Osteocyte (in vitro differentiated cells): ENCODE measurements at places on chromosomes 11 and 22. TPM values are rescaled to one million over a fixed set of nuclear protein-coding genes. Genes with fewer than 3 reads are reported as not detected.

Gene TPBGL
- total RNA-seq = 0.13 TPM in 1 of 2 replicates, not detected in the other

Gene ISX
- total RNA-seq = not detected in 2 replicates

GRCh38 chr11:58133309-58134076, 8.2 kb upstream of the OR9I1 start:
- H3K36me3 ChIP-seq = no peaks in the 10 kb centered on the region
- H3K4me1 ChIP-seq = no peaks in the 10 kb centered on the region
- H3K4me3 ChIP-seq = no peak overlapping the region
- no peaks in the 10 kb centered on the region for H3K27me3 ChIP-seq

DNA sequence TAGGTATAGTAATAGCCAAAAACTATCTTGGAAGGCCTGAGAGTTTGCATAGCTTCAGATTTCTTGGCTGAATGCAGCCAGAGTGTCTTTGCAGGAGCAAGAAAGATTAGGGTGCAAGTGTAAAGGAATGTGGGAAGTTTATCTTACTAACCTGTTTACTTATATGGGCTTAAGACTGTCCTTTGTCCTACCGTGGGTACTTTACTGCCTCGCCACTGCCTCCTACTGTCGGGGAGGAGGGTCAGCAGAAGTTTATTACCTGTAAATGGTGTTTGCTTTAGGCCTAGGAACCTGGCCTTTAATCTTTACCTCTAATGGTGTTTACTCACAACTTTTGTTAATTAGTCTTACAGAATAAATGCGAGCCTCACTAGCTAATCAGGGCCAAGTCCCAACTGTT, 633.8 kb downstream of the DLG2 start:
- no peak overlapping the region for H3K27ac ChIP-seq
- no peak for DNase-seq
- no peaks in the 10 kb centered on the region for H3K36me3 ChIP-seq
- H3K4me1 ChIP-seq = no peaks in the 10 kb centered on the region
- no peaks in the 10 kb centered on the region for H3K27me3 ChIP-seq

DNA sequence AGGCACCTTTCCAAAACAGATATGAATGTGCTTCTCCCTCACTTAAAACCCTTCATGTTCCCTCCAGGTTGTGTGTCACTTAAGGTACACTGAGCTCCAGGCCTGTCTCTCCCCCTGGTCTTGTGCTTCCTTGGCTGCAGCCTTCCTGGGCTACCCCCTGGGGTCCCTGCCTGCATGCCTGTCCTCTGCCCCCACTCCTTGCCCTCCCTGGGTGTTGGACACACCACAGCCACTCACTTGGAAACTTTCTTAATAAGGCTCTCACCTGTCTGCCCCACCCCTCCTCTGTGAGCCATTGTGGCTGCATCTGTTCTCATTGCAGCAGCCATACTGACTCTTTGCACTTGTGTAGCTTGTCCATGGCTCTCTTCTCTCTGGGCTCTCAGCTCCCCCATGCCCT, 60.6 kb downstream of the CABIN1 start:
- H3K4me1 ChIP-seq = no peaks in the 10 kb centered on the region
- H3K4me3 ChIP-seq = no peak overlapping the region
- no peak for DNase-seq
- no peaks in the 10 kb centered on the region for H3K27me3 ChIP-seq
- peaks cover 38% of the 10 kb centered on the region for H3K36me3 ChIP-seq

GRCh38 chr11:25436326-25436725, 895.6 kb upstream of the ANO3 start:
- H3K27me3 ChIP-seq = peaks cover 2% of the 10 kb centered on the region
- no peaks in the 10 kb centered on the region for H3K4me1 ChIP-seq
- H3K4me3 ChIP-seq = no peak overlapping the region
- no peaks in the 10 kb centered on the region for H3K36me3 ChIP-seq

DNA sequence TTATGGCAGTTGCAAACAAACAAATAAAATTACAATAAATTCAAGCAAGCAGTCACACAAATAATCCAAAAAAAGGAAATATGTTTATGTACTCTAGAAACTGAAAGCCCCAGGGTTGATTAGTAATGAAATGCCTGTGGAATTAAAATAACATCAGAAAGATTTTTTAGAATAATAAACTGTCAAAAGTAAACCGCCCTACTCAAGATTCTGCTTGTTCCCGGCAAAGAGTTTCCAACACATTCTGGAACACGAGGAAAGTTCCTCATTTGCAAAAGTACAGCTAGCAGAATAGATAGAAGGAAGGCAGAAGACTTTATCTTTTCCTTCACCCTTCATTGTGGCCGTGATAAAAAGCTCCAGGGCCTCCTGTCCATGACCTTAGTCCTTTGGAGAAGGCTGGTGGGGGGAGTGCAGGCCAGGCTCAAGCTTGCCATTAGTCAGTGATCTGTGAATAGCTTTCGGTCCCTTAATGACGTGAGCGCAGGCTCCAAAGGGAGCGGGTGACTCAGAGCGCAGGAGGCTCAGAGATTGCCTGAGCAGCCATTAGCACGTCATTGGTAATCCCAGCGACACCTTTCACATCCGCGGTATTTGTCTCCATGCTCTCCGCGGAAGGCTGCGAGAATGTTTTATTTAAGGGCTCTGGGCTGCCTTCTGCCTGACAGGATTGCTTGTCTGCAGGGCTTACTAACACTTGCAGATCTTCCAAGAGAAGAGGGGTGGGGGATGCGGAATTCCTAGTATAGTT, 458.3 kb downstream of the METTL15 start:
- peak; percentile 85 for DNase-seq
- H3K4me3 ChIP-seq = peak overlapping the region; percentile 61
- H3K4me1 ChIP-seq = peaks cover 25% of the 10 kb centered on the region
- H3K27ac ChIP-seq = peak overlapping the region; percentile 95
- H3K27me3 ChIP-seq = no peaks in the 10 kb centered on the region

Gene NECTIN1
- 7.2 and 9.5 TPM in 2 replicates for total RNA-seq

DNA sequence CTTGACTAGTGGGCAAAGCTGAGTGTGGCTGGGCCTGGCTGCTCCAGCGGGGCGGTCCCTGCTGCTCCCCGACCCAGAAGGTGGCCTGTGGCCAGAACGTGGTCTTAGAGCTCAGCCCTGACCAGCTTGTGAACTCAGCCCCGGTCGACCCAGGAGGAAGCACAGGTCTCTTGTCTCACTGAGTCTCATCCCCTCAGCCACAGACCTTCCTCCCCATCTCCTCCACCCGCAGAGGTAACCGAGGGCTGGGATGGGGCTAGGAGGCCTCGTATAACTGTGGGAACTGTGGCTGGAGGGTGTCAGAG, 546.2 kb upstream of the B3GAT1 start:
- peak; percentile 75 for DNase-seq
- no peak overlapping the region for H3K4me3 ChIP-seq
- peaks cover 5% of the 10 kb centered on the region for H3K4me1 ChIP-seq

DNA sequence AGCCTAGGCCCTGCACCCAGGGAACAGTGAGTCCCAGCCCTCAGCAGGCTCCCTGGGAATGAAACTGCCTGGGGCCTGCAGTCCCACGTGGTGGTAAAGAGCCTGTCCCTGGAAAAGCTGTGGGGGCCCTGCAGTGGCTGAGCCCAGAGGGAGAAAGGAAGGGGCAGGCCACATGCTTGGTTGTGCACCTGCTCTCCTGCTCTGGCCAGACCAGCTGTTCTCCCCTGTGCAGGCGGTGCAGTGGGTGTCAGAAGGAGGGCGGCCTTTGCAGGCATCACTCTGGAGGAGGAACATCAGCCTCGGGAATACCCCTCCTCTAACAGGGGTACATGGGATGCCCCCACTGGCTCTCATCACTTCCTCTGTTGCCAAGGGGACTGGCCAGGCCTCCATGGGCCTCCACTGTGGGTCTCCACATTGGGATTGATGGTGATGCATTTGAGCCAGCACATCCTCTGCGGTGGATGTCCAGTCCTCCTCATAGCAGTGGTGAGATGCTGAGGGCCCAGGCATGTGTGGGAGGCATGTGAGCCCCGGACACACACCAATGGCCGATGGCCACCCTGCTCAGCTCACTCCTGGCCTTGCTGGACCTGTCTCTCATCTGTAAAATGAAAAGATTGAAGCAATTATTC, 690.4 kb downstream of the BRD1 start:
- H3K36me3 ChIP-seq = no peaks in the 10 kb centered on the region
- peaks cover 4% of the 10 kb centered on the region for H3K27me3 ChIP-seq
- no peaks in the 10 kb centered on the region for H3K4me1 ChIP-seq
- no peak for DNase-seq

- H3K36me3 ChIP-seq = no peaks in the 10 kb centered on the region
- no peak overlapping the region for H3K27ac ChIP-seq
- DNase-seq = no peak
- H3K4me1 ChIP-seq = no peaks in the 10 kb centered on the region
- H3K4me3 ChIP-seq = no peak overlapping the region
- no peaks in the 10 kb centered on the region for H3K27me3 ChIP-seq
Observed at GRCh38 chr11:40187295-40187694, 1272.2 kb downstream of the LRRC4C start.

GRCh38 chr11:115287266-115287665, 216.9 kb downstream of the CADM1 start:
- no peak overlapping the region for H3K4me3 ChIP-seq
- H3K27me3 ChIP-seq = no peaks in the 10 kb centered on the region
- DNase-seq = no peak

DNA sequence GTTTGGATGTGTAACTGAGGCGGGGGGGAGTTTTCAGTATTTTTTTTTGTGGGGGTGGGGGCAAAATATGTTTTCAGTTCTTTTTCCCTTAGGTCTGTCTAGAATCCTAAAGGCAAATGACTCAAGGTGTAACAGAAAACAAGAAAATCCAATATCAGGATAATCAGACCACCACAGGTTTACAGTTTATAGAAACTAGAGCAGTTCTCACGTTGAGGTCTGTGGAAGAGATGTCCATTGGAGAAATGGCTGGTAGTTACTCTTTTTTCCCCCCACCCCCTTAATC, 2.3 kb downstream of the MALAT1 start:
- H3K27ac ChIP-seq = no peak overlapping the region
- H3K4me1 ChIP-seq = peaks cover 16% of the 10 kb centered on the region
- DNase-seq = no peak
- no peaks in the 10 kb centered on the region for H3K36me3 ChIP-seq
- no peaks in the 10 kb centered on the region for H3K27me3 ChIP-seq
- no peak overlapping the region for H3K4me3 ChIP-seq
